Breast epithelium (tissue), 4 donors: ENCODE measurements at places on chromosomes 12 and 14. TPM values are rescaled to one million over a fixed set of nuclear protein-coding genes. Genes with fewer than 3 reads are reported as not detected.
A peak's percentile ranks its signal among the peaks of the same experiment; 100 is the strongest.

DNA sequence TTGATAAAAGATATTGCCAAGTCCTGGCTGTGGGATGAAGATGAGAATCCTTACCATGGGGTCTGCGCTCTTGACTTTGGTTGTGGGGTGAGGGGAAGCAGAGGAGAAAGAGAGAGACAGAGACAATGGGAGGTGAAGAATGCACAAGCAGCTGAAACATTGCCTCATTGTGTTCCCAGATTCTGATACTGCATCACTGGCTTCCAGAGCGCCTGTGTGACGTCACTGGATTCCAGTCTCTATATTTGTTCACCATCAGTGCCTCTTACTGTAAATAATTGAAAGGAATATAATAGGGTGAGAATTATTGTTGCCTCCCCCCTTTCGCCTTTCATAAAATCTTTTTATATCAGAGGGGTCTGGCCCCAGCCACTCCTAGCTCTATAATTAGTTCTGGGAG, 188.9 kb upstream of the NTF3 start:
- no peaks in the 10 kb centered on the region for H3K4me1 ChIP-seq
- no peak for DNase-seq
- H3K4me3 ChIP-seq, result no peak overlapping the region
- no peaks in the 10 kb centered on the region for H3K27me3 ChIP-seq
- no peak overlapping the region for H3K27ac ChIP-seq

DNA sequence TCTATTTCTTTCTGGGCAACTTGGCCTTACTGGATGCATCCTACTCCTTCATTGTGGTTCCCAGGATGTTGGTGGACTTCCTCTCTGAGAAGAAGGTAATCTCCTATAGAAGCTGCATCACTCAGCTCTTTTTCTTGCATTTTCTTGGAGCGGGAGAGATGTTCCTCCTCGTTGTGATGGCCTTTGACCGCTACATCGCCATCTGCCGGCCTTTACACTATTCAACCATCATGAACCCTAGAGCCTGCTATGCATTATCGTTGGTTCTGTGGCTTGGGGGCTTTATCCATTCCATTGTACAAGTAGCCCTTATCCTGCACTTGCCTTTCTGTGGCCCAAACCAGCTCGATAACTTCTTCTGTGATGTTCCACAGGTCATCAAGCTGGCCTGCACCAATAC, 5.3 kb downstream of the OR4N5 start:
- no peaks in the 10 kb centered on the region for H3K36me3 ChIP-seq
- no peaks in the 10 kb centered on the region for H3K27me3 ChIP-seq
- H3K27ac ChIP-seq, result no peak overlapping the region
- H3K4me3 ChIP-seq, result no peak overlapping the region

DNA sequence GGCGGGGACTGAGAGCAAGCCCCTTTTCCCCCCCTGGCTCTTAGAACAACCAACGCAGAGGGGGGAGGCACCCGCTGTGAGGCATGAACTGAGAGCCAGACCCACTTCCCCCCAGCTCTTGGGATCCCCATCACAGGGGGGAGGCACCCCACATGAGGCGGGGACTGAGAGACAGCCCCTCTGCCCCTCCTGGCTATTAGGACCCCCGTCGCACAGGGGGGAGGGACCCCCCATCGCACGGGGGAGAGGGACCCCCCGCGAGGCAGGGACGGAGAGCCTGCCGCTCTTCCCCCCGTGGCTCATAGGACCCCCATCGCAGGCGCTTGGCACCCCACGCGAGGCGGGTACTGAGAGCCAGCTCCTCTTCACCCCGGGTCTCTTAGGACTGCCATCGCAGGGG, 195.8 kb upstream of the PZP start:
- no peaks in the 10 kb centered on the region for H3K4me1 ChIP-seq
- no peak overlapping the region for H3K27ac ChIP-seq
- no peak overlapping the region for H3K4me3 ChIP-seq
- no peaks in the 10 kb centered on the region for H3K27me3 ChIP-seq

DNA sequence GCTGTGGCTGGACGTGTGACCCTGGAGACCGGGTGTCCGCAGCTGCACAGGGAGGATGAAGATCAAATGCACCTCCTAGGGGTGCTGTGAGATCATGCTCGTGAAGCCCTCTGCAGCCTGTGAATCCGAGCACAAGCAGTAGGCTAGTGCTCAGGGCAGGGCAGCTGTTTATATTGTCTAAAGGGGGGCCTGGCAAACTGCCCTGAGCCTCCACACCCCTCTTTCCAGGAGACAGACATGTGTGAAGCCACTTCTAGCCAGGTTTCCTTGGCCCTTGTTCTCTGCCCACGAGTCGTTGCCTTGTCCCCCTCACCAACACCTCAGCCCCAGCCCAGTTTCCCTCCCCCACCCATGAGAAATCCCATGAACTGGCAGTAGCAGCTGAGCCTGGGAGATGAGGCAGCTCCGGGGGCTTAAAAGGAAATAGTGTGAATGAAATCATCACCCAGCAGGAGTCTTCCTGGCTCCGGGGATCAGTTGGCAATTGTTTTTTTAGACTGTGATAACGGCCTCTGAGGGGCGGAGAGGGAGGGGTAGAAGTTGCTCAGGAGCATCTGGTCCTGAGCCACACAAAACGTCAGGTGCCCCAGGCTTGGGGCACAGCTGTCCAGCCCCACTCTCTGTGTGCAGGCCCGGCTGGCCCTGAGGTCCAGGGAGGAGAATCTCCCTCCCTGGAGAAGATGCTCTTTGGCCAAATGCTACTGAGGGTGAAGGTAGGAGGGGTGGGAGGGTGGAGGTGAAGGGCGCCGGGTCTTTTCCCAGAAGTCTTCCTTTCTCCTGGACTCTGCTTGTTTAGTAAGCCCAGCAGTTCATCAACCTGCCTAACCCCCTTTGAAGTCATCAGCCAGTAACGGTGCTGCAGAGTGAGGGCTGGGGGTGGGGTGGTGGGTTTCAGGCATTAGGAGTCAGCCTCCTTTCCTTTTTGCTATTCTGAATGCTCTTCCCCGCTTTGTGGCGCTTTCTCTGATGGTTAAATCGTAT, 4.0 kb downstream of the FGF6 start:
- H3K36me3 ChIP-seq, result no peaks in the 10 kb centered on the region
- no peak overlapping the region for H3K27ac ChIP-seq
- no peak for DNase-seq
- no peak overlapping the region for H3K4me3 ChIP-seq
- no peaks in the 10 kb centered on the region for H3K4me1 ChIP-seq

- H3K4me3 ChIP-seq, result no peak overlapping the region
- H3K4me1 ChIP-seq, result no peaks in the 10 kb centered on the region
- no peaks in the 10 kb centered on the region for H3K36me3 ChIP-seq
- H3K27ac ChIP-seq, result no peak overlapping the region
- H3K27me3 ChIP-seq, result no peaks in the 10 kb centered on the region
- no peak for DNase-seq
These were observed 45.5 kb upstream of the SELPLG start for GRCh38 chr12:108679106-108679681.

- DNase-seq, result no peak
- no peak overlapping the region for H3K27ac ChIP-seq
- H3K4me3 ChIP-seq, result no peak overlapping the region
- H3K27me3 ChIP-seq, result no peaks in the 10 kb centered on the region
These were observed 25.1 kb downstream of the UBR7 start for GRCh38 chr14:93232159-93232558.

The CAPRIN2 gene
- total RNA-seq, result 37.9 TPM

- peak; percentile 26 for DNase-seq
- H3K27ac ChIP-seq, result peak overlapping the region; percentile 50
- no peaks in the 10 kb centered on the region for H3K36me3 ChIP-seq
- H3K4me1 ChIP-seq, result no peaks in the 10 kb centered on the region
These were observed 35.5 kb upstream of the MAX start for GRCh38 chr14:65137648-65138307.
